ENCODE measurements at places on chromosomes 12 and 14.

- DNase-seq, result no peak
Measured at GRCh38 chr14:89266754-89267153, 150.3 kb downstream of the FOXN3 start.

DNA sequence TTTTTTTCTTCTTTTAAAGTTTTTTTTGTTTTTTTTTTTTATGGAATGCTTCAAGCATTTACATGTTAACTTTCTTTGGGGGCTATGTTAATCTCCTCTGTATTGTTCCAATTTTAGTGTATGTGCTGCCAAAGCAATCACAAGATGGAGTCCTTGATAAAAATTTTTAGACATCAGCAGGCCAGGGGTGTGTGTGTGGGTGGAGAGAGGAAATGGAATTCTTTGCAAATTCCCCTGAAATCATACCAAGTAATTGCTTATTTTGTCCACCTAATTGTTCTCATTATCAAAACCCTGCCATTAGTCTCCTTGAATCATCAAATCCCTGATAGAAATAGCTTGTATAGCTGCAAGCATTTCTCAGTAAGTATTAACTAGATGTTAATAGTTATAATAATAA, 21.7 kb downstream of the RNF212B start:
- no peak for DNase-seq

DNA sequence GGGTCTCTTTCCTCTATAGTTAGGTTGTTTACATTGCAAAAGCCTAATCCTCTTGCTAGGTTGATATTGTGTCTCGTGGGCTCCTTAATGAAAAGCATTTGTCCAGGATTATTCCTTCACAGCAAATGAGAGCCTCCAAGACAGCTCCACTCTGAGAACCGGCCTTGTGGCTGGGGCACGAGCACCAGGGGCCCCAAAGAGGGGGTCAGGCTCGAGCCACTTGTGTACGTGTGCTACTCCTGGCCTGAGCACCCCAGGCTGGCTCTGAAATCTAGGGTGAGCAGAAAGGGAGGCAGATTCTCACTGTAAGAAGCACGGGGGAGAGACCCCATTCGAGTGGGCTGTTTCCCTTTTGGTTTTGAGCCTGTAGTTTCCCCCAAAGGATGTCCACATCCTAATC, 45.0 kb upstream of the FZD10 start:
- DNase-seq, result no peak

DNA sequence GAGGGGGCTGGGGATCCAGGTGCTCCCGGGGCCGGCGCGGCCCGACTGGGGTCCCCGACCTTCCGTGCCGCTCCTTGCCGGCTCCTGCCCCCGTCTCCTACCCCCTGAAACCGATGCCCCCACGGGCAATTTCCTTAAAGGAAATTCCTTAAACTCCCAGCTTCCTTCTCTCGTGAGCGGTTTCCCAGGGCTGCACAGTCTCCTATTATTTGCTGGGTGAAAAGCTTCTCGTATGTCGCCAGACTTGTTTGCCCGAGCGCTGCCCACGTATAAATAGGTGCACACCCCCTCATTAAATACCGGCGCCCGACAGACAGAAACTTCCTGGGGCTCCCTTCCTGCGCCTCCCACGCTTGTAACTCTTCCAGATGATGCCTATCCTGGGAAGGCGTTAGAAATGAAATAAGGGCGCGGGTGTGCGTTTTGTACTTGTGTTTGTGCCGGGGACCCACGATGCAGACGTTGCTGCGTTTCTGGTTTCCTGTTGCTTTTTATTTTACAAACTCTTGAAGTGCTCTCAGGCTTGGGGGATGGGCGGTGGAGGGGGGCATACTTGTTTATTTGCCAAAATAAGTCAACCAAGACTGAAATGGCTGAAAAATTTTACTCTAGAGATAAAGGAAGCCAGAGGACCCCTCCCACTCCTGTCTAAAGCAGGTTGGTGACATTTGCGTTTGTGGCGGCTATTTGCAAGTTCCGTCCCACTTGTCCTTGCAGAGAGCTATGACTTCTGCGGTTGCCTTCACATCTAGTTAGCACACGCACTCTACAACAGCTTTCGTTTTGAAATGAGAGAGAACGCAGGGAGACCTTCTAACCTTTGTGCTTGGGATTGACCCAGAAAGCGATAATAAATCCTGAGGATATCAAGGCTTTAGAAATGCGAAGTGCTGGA, 1.0 kb downstream of the HIP1R start:
- DNase-seq, result no peak

DNA sequence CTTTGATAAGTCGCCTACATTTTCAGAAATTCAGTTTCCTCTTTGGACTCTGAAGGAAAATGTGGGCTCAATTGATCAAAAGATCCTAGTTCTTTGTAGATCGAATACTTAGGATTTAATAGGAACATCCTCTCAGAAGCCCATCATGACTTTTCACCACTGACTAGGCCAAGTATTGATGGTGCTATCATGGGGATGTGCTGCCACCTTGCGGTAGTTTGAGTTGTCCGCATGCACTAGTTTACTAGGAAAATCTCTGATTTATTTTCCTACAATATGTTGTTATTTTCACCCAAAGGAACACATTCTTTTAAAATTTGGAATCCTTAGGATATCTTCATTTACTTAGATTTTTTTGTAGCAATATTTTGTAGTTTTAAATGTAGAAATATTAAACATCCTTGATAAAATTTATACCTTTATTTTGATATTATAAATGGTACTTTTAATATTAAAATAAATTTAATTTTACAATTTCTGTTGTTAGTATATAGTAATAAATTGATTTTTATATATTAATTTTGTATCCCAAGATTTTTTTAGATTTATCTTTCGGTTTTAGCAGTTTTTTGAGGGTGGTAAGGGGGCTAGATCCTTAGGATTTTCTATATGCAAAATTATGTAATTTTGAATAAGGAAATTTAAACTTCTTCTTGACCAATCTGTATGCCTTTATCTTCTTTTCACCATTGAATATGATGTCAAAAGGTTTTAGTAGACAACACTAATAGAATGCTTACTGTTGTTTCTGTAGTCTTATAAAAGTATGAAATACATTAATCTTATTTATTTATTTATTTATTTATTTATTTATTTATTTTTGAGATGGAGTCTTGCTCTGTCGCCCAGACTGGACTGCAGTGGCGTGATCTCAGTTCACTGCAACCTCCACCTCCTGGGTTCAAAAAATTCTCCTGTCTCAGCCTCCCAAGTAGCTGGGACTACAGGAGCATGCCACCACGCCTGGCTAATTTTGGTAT, 52.9 kb upstream of the OR9K2 start:
- DNase-seq, result peak; percentile 49

DNA sequence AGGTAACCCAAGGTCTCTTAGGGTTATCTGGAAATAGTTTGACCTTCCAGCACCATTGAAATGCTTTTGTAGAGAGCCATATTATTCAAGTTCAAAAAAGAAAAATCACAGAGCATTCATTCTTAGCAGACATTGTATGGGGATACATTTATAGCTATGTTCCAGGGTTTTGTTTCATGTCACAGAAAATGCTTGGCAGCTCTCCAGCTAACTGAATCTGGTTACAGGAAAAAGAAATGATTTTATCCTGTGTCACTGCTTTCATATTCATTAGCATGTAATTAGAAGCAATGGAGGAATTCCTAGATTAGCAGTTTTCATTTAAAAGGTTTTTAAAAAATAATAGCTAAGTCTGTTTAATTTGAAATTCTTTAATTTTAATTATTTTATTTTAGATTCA, 78.9 kb downstream of the SNAPC1 start:
- DNase-seq, result no peak

DNA sequence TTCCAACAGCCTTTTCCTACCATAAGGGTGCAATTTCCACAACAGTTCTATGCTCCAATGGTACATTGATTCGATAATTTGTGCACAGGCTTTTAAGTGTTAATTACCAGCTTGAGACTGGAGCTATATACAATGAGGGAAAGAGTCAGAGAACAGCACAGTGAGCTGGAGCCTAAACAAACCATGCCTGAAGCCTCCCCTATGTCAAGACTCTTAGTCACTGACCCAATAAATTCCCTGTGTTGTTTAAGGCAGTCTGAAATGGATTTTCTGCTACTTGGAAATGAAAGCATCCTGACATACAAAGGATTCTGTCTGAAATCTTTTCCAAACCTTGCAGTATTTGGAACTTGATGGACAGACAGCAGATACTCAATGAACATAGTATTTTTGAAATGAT, 149.0 kb downstream of the EFCAB11 start:
- no peak for DNase-seq

- DNase-seq, result no peak
Measured at GRCh38 chr14:64970041-64970440, 2.1 kb downstream of the RAB15 start.

GRCh38 chr14:75435473-75435872, 7.7 kb downstream of the JDP2 start:
- DNase-seq, result no peak

DNA sequence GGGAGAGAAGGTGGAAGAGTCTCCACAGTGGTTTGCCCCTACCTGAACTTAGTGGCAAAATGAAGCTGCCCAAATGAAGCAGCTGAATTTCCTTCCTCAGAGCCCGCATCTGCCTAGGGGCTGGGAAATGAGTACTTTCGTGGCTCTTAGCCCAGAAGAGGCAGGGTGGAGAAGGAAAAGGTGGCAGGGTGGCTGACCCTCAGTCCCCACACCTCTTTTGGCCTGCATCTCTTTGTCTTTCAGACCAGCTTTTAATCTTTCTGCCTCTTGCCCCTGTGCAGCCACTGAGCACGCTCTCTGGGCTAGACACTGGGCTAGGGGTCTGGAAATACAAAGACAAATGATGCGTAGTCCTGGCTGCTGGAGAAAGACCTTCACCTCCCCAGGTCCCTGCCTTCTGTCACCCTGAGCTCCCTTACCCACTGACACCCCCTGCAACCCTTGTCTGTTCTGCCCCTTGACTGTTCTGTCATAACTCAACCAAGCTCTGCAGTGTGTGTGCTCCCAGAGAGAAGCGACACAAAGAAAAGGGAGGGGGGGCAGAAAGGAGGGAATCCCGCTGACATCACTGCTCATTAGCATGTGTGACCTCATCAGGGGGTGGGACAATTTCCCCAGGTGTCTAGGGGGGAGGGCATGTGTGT, 371 bp upstream of the REM2 start:
- DNase-seq, result no peak

- no peak for DNase-seq
Measured at GRCh38 chr14:79567306-79567705, 644.0 kb downstream of the DIO2 start.

GRCh38 chr14:84323450-84323849, 1206.5 kb upstream of the FLRT2 start:
- DNase-seq, result no peak

DNA sequence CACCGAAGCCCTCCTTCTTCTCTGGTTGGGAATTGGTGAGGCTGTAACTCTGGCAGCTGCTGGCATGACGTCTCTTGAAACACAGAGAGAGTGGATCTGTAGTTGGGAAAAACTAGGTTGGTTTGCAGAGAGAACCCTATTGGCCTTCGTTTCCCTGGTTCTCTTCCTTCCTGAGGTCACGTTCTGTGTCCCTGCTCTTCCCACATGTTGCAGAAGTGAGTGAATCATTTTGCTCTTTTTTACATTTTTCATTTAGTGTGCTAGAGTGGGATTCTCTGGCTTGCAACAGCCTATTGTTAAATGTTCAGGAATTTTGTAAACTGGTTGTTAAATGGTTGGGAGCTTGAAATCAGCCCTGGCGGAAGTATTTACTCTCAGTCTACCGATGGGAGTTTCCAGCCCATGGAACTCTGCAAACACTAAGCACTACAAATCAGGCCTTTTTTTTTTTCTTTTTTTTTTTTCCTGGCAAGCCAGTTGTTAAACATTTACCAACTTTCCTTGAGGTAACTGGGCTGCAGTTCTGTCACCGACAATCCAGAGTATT, 26.8 kb upstream of the CKAP4 start:
- DNase-seq, result no peak

- DNase-seq, result no peak
Measured at GRCh38 chr14:105043641-105044040, 21.6 kb downstream of the GPR132 start.

DNA sequence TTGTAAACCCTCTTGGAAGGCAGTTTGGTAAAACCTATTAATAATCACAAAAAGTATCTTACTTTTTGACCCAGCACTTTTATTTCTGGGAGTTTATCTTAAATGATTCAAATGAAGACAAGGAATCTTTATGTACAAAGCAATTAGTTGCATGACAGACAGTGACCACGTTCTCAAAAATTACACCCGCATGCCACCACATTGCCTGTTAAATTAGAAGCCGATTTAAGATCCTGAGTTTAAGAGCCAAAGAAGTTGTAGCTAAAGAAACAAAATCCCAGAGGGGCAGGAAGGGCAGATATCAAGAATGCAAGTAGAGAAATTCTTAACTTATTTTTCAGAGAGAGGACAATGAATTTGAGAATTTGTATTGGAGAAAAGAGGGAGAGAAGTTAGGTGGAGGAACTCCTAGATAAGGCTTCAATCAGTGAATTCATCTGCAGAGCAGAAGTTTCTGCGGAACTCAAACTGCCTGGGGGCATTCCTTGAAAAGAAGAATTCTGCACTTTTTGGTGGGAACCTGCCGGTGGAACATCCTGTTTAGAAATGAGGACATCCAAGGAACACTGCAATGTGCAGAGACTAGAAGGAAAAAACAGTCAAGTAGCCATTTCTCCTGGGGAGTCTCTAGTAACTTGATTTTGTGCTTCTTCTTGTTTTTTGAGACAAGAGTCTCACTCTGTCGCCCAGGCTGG, 1.1 kb upstream of the RIOX1 start:
- DNase-seq, result no peak

DNA sequence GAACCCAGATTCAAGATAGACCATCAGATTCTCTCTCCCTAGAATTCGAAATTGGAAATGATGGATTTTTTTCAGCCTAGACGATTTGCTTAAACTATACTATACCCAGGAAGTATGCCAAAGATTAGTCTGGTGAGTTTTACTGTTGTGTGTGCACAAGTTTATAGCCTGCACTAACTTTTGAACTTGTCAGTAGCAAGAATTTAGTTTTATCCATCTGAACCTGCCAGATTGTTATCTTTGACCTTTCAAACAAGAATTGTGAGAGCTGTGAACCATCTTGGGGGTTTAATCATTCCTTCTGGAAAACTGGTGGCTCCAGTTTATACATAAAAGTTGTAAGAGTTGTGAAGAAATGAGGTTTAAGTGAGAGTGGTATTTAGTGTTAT, 243.5 kb upstream of the DAAM1 start:
- DNase-seq, result no peak

DNA sequence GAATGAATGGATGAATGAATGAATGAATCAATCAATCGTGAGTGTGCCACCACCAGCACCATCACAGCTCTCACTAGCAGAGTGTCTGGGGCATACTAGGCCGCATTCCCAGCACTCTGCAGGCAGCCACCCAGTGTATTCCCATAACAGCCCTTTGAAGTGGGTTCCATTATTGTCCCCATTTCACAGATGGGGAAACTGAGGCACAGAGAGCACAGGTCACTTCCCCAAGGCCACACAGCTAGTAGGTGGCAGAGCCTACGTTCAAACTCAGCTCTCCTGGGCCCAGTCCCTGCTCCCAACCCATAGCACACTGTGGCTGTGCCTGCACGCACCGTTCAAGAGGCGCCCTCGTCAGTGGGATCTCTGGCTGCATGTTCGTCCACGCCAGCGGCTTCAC, 88.1 kb downstream of the RFLNA start:
- DNase-seq, result no peak

- DNase-seq, result no peak
Measured at GRCh38 chr14:44379292-44379977, 127.6 kb downstream of the FSCB start.
